ENCODE measurements at places on chromosomes 3 and 15.

GRCh38 chr3:106247902-106248684, 379.3 kb upstream of the CBLB start:
- DNase-seq, result no peak

- DNase-seq, result no peak
Measured at GRCh38 chr3:39907981-39908380, 98.6 kb downstream of the MYRIP start.

- DNase-seq, result no peak
Measured at GRCh38 chr3:15315003-15315402, 17.4 kb downstream of the SH3BP5 start.

GRCh38 chr3:84978843-84979242, 20.1 kb downstream of the CADM2 start:
- DNase-seq, result no peak

DNA sequence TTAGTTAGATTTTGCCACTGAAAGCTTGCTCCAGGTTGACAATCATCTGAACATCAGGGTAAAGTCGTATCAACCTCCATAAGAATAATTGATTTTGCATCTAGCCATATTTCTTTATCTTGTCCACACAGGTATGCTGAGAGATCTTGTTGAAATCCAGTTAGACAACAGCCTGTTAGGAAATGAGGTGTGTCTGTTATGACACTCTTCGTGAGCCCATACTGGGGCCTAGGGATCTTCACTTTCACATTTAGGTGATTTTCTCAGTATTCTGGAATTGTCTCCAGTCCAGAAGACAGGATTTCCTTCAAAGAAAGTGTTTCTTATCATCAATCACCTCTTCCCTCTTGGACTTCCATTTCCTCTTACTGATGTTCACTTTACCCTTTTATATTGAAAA, 18.1 kb downstream of the DNAJB11 start:
- no peak for DNase-seq

DNA sequence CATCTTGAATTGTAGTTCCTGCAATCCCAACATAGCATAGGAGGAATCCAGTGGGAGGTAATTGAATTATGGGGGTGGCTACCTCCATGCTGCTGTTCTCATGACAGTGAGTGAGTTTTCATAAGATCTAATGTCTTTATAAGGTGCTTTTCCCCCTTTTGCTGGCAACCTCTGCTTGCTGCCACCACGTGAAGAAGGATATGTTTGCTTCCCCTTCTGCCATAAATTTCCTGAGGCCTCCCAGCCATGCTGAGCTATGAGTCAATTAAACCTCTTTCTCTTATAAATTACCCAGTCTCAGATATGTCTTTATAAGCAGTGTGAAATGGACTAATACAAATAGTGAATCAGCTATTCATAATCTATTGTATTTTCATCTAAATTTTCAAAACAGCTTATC, 537.3 kb downstream of the EPHA3 start:
- DNase-seq, result no peak

DNA sequence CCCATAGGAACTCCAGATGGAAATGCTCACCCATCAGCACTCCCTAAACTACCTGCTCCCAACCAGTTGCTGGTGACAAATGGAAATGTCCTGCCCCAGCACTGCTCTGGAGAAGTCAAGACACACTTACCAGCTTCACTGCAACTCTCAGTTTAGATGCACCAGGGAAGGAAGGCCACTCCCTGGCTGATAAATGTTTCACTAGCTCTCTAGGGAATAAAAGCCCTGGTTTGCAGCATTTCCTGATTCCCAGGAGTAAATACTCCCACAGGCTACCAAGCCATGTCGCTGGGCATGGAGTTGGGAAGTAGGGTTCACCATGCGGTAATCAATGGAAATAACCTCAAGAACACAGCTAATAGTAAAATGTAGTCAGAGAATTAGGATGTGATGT, 112.0 kb upstream of the NEO1 start:
- DNase-seq, result no peak

DNA sequence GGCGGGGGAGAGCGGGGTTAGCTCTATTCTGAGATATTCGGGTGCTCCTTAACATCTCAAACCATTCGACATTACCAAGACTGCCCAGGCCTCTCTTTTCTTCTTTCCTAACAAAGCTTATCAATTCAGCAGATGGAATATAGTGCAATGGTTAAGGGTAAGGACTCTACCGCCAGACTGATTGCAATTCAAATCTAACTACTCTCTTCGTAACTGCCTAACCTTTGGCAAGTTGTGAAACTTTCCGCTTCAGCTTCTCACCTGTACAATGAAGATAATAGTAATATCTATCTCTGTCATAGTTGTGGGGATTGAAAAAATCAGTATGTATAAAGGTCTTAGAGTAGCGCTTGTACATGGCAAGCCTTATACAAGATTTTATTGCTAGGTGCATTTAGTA, 972 bp downstream of the UBA5 start:
- no peak for DNase-seq

DNA sequence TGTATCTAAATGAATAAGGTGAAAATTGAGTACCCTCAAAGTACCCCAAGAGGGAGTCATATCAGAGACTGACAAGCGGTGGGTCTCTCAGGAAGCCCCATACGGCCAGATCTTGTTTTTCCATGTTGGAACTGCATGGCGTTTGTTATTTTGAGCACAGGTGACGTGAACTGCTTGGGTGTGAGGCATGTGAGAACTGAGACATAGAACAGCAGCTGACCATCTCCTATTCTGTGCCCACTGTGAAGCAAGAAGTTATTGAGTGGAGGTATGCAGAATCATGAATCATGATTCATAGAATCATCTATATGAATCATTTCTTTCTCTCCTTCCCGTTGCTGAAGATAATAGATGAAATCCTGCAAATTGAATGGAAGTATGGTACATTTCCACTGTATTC, 4.6 kb downstream of the VPS8 start:
- DNase-seq, result no peak

GRCh38 chr15:39497759-39498565, 82.9 kb upstream of the THBS1 start:
- no peak for DNase-seq

- peak; percentile 72 for DNase-seq
Measured at GRCh38 chr15:52528564-52529340, at the start of gene MYO5A. TSS of gene MYO5A (minus strand) at chr15:52528880. CDS start at chr15:52528806, 74 bp downstream.

DNA sequence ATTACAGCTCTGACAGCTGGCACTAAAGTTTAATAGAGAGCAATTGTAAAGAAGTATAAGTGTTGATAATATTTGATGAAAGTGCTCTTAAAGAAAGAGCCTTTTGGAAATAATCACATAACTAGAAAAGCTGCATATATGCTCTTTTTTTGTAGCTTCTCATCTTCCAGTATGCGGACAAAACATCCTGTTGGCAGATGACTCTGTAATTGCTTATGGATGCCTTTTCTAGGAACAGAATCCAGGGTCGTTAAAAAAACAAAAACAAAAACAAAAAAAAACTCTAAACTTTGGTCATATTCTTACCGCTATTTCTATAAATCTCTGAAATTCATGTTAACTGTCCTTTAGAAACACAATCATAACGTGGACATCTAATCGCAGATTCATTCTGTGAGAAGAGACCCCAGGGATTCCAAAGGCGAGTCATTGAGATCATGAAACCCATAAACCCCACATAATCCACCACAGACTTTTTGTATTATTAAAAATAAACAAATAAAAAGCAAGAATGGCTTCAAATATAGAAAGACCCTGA, 109.8 kb downstream of the EPHA3 start:
- DNase-seq, result no peak

DNA sequence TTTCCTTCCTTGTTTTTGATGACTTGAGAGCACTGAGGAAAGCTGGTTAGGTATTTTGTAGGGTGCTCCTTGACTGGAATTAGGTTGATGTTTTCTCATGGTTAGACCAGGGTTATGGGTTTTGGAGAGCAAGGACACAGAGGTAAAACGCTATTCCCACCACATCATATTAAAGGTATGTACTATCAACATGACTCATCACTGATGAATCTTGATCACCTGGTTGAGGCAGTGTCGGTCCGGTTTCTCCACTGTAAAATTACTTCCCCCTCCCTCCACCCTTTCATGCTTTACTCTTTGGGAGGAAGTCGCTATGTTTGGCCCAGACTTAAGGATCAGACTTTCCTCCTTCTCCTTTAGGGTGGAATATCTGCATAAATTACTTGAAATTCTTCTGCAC, 201.6 kb downstream of the EDEM1 start:
- no peak for DNase-seq

- no peak for DNase-seq
Measured at GRCh38 chr15:35667908-35668307, 121.9 kb upstream of the DPH6 start.

DNA sequence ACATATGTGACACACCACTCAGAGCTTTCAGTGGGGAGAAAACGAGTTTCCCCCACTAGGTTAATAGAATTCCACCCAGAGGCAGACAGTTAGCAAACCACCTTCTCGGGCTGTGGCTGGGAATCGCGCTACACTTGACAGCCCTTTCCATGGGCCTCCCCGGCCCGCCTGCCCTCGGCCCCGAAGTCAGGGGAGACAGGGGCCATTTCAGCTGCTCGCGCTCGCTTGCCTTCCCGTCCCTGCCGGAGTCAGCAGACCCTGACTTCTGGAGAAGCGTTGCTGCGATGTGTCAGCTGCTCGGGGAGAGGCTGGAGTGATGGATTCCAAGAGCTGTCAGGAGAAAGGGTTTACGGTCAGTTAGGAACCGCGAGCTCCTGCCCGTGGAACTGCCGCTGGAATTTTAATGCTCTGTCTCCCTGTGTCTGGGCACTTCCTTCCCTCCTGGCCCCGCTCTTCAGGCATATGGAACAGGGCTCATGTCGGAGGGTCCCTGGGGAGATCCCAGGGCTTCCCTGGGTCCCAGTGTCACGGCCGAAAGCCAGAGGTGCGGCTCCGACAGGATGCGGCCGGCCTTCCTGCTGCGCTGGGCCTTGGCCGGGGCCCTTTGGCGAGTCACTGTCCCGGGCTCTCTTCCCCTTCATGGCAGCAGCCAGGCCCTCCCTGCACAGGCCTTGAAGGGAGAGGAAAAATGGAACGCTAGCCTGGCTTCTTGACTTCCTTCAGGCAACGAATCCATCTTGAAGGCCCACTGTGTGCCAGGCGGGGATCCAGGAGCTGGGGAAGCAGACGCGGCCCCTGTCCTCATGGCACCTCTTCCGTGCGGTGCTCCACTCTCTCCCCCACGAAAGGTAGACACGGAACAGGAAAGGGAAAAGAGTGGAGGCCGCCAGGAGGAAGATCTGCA, 38.4 kb upstream of the VPS8 start:
- no peak for DNase-seq

DNA sequence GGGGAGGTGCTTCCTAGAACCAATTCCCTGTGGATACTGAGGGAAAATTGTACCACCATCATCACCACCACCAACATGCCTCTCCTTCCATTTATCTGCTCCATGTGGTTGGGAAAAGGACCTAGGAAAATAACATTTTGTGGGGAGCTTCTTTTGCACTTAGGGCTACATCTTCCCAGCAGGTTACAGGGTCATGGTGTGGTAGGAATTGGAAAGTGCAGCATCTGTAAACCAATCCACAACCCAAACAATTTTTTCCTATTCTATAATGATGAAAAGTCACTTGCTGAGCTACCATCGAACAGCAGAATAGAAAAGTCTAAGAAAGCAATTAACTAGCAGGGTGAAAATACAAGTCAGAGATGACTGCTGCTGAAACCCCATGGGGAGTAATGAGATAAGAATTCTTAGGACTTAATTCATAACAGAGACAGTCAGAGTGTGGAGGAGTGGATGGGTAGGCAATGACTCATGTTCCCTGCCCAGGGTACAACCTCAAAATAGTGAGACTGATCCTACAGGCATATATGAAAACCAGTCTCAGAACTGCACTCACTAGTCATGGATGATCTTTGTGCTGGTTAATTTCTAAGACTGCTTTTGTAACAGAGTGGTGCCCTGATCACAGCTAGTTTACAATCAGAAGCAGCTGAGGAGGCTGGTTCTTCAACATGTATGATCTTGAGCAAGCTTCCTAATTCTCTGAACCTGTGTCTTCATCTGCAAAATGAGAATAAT, 38.1 kb upstream of the LEKR1 start:
- DNase-seq, result peak; percentile 19

GRCh38 chr3:39779511-39780230, 29.7 kb upstream of the MYRIP start:
- DNase-seq, result no peak

DNA sequence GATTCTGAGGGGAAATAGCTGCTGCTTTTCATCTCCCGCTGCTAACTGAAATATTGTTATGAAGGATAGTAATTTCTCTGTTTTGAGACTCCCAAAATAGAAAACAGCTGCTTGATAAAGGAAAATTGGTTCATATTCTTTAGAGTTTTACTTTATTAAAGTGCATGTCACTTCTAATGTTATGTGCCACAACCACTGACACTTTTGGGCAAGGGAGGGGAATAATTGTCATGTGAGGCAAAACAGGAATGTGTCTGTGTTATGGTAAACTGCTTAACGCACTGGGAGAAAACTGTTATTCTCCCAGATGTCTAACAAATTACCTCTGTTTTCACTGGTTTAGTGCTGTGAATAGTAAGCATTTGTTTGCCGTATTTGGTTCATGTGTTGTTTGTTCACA, 201.6 kb downstream of the PDZRN3 start:
- DNase-seq, result no peak

GRCh38 chr3:171936191-171936841, 93.2 kb downstream of the TMEM212 start:
- no peak for DNase-seq

DNA sequence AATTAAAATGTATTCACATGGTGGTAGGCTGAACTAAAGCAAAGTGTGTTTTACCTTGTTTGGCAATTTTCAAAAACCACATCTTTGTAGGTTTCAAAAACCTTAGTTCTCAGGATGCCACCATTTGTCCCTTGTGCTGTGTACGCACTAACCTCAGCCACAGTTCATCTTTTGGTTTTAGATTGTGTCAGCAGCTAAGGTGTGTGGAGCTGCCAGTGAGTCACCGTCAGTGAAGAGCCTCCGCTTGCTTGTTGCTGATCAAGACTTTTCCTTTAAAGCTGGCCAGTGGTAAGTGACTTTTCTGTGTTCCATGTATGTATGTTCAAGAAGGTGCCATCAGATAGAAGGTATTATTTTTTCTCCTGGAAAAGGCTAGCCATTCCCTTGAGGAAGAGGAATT, 21.1 kb downstream of the OXNAD1 start:
- DNase-seq, result peak; percentile 47

GRCh38 chr3:126679318-126679751, 24.4 kb upstream of the TXNRD3 start:
- peak; percentile 63 for DNase-seq

DNA sequence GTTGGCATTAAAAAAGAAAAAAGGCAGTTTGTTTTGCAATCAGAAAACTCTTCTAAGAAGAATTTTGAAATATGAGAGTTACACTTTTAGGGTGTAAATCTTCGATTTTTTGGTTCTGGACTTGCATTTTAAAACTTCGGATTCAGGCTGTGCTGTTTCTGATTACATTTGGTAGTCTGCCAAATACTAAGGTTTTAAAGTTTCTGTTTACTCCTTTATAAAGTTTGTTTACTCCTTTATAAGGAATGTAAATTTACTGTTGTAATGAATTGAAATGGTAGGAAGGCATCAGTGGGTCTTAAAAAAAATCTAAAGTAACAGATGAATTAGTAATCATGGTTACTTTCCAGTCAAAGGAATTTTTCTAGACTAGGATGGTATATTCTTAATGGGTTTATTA, 14.1 kb downstream of the FXR1 start:
- DNase-seq, result no peak
